ENCODE measurements at places on chromosomes 4 and X.

- DNase-seq: no peak
These were observed 94.4 kb downstream of the SHROOM4 start for GRCh38 chrX:50719614-50720013.

- no peak for DNase-seq
These were observed 70.0 kb downstream of the CAPN6 start for GRCh38 chrX:111200327-111200726.

- no peak for DNase-seq
These were observed 50.2 kb upstream of the GPR174 start for GRCh38 chrX:79094075-79094832.

DNA sequence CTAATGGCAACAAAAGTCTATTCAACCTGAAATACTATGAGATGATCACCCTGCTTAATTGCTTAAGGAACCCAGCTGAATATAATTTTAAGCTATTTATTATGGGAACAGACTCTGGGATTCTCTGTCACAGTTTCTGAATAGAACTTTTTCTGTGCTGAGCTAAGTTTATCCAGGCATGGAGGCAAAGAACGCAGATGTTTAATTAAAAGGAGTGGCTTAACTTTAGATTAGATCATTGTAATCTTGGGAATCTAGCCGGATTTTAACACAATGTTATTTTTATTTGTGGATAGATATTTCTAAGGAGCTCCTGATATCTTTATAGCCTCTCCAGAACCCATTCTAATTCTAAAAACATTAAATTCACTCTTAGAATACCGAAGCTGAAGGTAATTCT lies 353.4 kb downstream of the STIM2 start:
- DNase-seq: no peak

DNA sequence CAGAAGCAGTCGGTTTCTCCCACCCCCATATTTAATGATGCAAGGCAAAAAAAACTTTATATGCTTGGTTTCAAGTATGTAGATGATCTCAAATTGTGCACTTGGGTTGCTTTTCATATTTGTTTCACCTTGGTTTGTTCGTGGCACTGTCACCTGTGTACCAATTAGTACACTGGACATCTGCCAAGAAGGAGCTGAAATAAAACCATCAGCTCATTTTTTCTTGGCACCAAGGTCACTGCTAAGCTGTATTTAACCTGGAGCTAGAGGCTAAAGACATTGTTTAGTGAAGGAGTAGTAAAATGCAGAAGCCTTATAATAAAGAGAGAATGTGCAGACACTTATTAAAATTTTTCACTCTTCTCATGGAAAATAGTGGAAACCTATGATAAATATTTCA lies 430.8 kb downstream of the ARHGAP24 start:
- DNase-seq: no peak

DNA sequence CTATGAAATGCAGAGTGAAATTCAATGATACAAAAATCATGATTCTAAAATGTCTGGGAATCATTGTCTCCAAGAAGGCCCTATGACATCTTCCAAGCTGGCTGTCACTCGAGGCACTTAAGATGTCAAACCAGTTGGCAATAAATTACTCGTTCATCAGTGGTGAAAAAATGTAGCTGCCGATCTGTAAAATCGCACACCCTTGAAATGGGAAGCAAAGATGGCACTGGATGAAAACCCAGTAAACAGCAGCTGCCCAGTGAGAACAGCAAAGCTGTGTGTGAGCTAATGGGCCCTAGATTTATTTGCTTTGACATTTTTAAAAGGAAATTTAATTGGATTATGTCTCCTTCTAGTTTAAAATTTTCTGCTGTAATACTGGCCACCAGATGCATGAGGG lies 181.9 kb upstream of the NDP start:
- no peak for DNase-seq

All from stimulated activated CD8-positive, alpha-beta memory T cell treated with anti-CD3 and anti-CD28 coated beads, Interleukin-4, amount 100 ng/mL, for 4 hours (primary cell).